ENCODE measurements at places on chromosomes 4 and X.

DNA sequence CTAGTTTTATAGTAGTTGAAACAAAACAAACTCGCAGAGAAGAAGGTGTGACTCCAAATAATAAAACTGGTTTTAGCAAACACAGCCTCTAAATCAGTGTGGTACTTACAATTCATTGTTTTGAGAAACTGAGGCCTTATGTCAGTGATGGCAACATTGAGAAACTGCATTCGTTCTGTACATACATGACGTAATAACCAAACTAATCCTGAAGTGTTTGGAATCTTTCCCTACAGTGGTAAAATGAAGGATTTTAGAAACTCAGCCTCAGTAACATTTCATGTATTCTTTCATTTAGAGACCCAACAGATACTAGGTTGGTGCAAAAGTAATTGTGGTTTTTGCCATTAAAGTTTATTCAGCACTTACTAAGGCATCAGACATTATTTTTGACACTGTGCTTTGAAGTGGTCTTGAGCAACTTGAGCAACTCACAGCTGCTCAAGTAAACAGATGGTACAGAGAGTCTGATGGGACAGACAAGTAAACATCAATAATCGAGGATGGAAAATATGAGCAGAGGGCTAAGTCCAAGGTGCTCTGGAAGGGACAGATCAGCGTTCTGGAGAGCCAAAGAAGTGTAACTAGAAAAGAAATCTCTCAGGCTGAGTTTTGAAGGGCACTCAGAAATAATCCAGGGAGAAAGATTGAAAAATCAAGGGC lies 390.8 kb upstream of the BOD1L1 start:
- no peak for DNase-seq

GRCh38 chr4:95585016-95585695 lies 36.4 kb upstream of the UNC5C start:
- DNase-seq = no peak

DNA sequence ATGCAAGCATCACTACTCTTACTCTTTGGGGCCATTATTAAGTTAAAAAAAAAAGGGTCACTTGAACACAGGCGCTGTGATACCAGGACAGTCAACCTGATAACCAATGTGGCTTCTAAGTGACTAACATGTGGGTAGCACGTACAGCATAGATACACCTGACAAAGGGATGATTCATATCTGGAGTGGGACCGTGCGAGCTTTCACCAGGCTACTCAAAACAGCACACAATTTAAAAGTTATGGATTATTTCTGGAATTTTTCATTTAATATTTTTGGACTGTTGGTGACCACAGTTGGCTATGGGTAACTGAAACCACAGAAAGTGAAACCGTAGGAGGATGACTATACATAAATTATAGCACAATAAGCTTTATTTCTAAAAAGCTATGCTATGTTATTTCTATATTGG lies 113.8 kb upstream of the STIM2 start:
- peak; percentile 5 for DNase-seq

DNA sequence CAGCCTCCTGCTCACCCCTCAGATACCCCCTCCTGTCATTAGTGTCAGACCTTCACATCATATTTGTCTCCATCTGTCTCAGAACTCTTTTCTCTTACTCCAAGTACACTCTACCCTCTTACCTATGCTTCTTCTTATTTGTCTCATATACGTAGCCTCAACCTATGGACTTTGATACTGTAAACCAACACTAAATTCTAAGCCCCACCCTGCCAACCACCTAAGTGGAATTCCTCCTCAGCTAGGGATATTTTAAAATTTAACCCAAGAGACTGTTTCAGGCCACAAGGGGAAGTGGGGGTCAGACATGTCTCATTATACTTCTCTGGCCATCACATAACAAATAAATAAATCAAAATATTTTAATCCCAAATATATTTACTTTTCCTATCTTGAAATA lies 778.1 kb upstream of the GRID2 start:
- DNase-seq = no peak
